ENCODE measurements at places on chromosomes 7 and 10.

GRCh38 chr10:99172128-99172738 is 63.4 kb downstream of the HPSE2 start:
- DNase-seq: peak; percentile 40

DNA sequence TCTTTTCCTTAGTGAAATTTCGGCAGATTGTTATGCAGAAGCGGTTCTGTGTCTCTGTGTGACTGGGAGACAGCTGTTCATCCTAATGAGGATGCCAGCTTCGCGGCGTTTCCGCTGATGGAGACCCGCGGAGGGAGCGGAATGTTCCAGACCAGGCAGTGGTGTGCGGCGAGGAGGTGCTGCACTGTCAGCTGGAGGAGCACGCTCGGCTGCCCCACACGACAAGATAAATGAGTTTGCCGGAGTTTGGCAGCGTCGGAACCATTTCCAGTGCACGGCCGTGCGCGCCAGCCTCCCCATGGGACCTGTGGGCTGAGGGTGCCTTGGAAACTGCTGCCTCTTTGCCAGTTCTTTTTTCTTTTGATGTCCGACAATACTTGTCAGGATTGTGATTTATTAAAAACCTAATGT is 64.6 kb downstream of the WDR37 start:
- no peak for DNase-seq

DNA sequence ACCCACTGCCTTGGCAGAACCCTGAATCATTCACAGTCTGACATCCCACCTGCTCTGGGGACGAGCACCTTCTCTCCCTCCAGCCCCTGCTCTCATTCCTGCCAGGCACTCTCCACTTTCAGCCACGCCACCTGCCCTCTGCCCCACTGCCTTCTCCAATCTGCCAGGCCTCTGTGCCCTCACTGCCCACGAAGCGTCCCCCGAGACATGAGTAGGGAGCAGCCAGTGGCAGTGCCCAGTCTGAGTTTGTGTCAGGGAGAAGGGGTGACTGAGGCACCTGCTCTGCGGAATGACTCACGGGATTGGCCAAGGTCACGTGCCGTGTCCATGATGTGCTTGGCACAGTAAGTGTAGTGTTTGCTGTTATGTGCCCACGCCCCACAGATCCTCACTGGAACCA is 215.2 kb upstream of the PPP2R2D start:
- no peak for DNase-seq

DNA sequence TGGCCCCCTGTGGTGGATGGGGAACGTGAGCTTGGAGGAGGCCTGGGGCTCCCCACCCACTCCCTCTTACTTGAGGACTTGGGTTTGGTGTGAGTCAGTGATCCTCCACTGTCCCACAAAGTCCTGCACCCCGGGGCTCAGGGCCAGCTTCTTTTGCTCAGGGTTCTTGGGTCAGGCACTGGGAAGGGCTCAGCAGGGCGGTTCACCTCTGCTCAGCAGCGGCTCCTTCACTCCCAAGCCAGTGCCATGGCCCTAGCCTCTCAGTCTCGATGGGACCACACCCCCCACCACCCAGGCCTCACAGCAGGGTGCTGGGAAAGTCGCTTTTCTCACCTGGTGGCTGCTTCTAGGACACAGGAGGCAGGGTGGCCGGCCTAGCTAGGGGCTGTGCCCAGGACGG is 59.1 kb downstream of the ELFN1 start:
- DNase-seq: no peak

DNA sequence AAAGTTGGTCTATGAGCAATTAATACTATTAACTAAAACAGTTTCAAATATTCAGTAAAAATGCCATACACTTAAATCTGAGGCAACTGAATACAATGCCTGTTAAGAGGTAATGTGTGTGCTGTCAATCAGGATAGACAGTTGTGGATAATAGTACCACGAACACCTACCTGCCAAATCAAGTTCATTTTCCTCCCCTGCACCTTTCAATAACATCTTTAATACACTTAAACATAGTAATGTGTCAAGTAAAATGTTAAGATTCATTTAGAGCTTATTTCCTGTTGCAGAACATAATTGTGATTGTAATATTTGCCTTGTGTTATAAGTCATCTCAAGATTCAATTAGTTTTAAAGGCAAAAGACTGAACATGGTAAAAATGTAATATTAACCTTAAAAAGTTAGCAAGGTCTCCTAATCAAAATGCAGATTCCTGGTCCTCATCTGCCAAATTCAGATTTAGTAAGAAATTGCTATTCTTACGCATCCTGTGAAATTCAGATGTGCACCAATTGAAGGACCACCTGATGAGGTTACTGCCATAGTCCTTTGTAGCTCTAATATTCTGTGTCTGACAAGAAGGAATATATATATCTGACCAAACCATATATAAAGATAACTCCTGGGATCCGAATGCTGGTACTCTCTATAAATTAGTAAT is 37.1 kb downstream of the COL1A2 start:
- no peak for DNase-seq

- no peak for DNase-seq
Measured at GRCh38 chr10:120963594-120964220, 112.5 kb downstream of the WDR11 start.

GRCh38 chr10:77289790-77290189 is 347.8 kb downstream of the KCNMA1 start:
- no peak for DNase-seq

GRCh38 chr7:55477781-55478374 is 94.4 kb downstream of the VOPP1 start:
- DNase-seq: no peak

DNA sequence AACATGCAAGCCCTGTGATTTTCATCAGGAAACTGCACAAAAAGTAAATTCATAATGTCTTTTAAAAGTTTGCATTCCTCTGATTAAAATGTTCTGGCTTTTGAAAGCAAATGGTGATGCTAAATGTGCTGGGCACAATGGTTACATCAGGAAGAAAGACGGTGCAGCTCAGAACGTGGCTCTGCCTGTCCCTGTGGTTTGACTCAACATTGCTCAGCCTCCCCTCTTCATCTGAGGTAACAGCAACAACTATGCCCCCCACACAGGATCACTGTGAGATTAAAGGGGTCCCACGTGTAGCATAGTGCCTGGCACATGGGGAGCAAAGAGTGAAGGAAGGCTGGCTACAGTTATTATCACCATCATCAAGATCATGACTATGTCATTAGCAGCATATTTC is 44.0 kb downstream of the PARD3 start:
- DNase-seq: no peak

DNA sequence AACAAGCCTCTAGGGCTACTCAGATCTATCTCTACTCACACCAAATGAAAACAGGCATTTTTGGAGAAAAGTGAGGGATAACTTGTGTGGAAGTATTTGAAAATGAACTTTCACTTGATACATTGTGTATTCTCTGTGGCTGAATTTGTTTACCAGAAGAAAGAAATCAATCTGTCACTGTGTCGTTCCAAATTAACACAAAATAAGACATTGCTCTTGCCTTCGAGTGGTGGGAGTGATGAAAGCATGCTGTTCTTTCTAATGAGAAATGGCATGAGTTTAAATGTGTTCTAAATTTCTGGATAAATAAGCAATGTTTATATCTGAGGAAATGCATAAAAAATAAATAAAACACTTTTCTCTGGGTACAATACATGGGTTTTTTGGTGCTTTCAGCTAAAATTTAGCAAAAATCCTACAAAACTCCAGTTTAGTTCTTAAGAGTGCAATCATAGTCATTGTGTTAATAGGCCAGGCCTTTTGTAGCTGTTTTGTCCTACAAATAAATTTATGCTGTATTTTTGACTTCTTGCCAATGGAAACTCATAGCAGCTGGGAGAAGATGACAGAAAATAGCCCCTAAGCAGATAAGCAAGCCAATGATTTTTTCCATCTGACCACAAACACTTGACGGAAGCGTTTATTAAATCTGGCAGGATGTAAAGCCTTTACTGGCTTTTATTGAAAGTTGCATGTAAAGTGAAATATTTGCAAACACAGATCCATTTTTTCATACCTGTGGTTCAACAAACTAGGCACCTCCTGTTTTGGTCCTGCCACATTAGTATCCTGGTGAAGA is 1064.1 kb upstream of the GHITM start:
- no peak for DNase-seq

- DNase-seq: no peak
Measured at GRCh38 chr10:110094786-110095185, 87.0 kb downstream of the ADD3 start.

DNA sequence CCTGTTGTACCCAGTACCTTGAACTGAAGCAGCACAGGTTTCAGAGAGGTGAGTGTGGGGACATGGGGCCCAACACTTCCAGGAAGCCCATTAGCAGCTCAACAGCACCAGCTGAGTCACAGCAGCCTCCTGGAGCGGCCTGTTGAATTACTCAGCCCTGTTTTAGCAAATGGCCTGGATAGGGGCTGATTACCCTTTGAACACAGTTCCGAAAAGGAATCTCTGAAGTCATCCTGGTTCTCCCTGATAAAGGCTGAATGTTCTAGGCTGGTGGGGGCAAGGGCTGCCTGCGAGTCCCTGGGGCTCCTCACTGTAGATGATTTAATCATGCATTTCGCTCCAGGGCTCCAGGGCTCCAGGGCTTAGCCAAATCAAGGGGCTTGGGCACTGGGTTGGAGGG is 287.5 kb downstream of the GRID1 start:
- no peak for DNase-seq

DNA sequence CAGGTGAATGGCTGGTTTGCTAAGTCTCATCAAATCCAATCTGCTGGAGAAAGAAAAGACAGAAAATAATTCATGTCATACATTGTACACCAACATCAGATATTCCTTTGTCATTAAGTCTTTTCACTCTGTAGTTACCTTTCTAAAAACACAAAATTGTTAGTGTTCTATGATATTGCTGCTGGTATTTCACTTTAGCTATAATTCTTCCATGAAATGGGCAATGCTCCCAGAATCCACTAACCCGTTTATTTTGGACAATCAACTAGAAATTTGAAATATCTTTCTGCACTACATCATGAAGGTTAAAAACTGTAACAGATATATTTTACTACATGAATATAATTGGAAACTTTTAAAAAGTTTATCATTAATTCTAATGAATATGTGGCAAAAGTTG is 181.3 kb downstream of the C7orf25 start:
- no peak for DNase-seq

DNA sequence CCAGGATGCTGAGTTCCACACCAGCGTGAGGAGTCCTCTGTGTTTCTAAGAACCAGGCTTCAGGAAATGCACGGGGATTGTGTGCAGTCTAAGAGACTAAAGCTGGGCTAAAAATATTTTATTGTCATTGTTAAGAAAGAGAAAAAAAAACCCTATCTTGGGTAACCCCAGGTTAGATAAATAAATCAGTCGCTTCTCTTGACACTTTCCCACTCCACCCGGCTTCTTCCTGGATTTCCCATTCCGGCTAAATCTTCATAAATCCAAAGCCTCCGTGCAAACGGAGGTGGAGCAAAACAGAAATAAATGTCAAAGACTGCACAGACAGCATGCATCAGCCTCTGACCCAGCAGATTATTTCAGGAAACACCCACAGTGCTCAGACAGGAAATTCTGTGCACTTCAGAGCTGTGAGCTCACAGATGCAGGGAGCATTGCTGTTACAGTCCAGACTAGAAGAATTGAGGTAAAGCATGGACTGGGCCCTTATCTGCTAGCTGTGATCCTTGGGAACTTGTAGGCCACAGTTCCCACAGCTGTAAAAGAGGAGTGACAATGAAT is 44.8 kb upstream of the GRID1 start:
- peak; percentile 86 for DNase-seq

DNA sequence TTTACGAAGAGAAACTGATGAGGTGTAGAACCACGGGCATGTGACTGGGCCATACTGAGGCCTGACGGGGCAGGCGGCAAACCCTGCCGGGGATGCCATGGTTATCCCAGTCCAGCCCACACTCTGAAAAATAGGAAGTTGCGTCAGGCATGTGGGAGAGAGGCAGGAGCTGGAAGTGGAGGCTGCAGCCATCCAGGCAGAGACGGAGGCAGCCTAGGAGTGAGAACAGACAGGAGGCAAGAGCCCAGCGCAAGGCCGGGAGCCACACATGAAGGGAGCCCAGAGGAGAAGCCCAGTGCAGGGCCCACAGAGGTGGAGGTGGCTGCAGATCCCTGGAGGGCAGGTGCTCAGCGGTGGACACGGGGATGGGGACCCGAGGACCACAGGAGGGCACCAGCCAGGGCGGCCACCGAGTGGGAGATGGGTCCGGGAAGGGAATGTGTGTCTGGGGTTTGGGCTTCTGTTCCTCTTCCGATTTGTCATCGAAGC is 175.2 kb upstream of the PPP2R2D start:
- DNase-seq: no peak

- DNase-seq: peak; percentile 13
Measured at GRCh38 chr7:95011995-95012394, 104.6 kb downstream of the PPP1R9A start.

GRCh38 chr7:36784991-36785940 is 61.0 kb upstream of the AOAH start:
- peak; percentile 100 for DNase-seq

DNA sequence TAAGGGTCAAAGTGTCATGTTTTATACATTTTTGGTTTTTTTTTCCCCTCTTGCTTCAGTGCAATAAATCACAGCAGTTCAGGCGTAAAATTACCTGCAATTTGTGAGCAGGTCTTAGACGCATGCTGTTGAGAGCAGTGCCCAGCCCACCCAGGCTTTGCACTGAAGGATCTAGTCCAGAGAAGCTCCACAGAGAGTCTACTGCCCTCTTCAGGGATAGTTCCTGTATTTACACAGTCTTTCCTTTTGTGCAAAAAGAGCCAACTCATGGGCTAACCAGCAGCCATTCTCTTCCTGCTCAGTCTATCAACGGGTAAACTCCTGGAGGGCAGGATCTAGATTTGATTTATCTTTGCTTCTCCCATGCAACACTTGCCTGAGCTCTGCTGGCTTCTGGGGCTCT is 82.2 kb upstream of the NAMPT start:
- peak; percentile 73 for DNase-seq

GRCh38 chr7:41416208-41416595 is 286.7 kb downstream of the INHBA start:
- no peak for DNase-seq

Data from NB4 (cell line).